Stomach (tissue), 19 donors: ENCODE measurements at places on chromosomes 5 and 9. TPM values are rescaled to one million over a fixed set of nuclear protein-coding genes. Genes with fewer than 3 reads are reported as not detected.

- DNase-seq, result no peak
Observed at GRCh38 chr5:95647886-95648860, 1.6 kb downstream of the RFESD start.

GRCh38 chr9:93810028-93810971, 144.9 kb downstream of the BARX1 start:
- no peak for DNase-seq

- DNase-seq, result no peak
Observed at GRCh38 chr5:3026099-3026498, 274.6 kb upstream of the IRX2 start.

GRCh38 chr5:63963080-63963735, 963 bp upstream of the HTR1A start:
- DNase-seq, result peak; percentile 90

DNA sequence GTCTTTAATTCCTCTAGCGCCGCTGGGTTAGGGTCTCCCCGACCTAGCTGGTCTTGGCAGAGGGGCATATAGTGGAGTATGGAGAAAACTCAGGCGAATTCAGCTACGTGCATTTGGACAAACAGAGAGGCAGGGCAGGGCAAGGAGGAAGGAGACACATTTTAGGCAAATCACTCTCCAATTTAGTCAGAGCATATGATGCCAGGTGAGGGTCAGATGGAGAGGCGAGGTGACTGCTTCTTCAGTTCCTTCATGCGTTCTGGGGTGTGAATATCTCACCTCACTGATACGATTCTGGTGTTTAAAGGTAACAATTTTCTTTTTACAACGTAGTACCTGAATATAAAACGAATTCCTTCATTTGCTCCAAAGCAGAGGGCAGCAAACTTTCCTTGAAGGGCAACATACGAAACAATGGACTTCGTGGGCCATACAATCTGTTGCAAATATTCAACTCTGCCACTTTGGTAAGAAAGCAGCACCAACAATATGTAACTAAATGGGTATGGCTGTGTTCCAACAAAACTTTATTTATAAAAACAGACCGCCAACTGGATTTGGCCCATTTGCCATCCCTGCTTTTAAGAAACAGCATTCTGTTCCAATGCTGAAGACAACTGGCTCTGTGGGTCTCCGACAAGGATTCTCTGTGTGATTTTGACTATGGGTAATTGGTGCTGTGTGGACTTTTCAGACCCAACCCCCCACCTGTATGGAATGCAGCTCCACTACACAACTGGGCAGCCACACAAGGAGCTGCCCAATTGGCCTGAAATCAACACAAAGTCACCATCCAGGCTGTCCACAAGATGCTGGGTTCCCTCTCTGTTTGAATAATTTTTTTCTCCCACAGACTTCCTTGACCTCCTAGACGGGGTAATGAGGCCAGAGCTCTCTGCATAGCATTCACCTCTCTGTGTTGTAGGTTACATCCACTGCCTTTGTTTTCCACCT, 53.8 kb downstream of the RAPGEF1 start:
- DNase-seq, result no peak

DNA sequence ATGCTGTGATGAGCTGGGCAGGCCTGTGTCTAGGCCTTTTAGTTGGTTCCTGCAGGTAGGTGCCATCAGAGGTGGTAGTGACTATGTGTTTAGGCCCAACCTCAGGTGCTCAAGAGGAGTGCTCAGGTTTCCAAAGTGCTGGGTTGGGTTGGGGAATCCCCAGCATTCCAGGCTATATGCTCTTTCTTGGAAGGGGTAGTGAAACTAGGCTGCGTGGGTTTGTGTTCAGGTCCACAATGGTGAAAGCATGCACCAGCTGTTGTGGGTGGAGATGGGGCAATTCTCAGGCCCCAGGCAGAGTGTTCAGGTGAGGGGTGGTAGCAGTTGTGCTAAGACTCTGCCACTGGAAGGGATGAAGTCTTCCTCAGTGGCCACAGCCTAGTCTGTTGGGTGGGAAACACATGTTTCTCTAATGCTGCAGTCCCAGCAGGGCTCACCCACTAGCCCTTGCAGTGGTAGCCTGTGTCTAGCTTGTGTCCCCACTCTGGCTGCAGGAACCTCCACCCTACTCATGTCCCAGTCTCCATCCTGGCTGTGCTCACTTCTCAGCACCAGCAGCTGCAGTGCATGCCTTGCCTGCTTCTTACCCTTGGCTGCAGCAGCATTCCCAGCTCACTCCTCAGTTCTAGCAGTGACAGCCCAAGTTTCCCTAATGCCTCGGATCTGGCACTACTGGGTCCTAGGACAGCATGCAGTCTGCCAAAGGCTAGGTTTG, 78.9 kb downstream of the FAM170A start:
- no peak for DNase-seq

DNA sequence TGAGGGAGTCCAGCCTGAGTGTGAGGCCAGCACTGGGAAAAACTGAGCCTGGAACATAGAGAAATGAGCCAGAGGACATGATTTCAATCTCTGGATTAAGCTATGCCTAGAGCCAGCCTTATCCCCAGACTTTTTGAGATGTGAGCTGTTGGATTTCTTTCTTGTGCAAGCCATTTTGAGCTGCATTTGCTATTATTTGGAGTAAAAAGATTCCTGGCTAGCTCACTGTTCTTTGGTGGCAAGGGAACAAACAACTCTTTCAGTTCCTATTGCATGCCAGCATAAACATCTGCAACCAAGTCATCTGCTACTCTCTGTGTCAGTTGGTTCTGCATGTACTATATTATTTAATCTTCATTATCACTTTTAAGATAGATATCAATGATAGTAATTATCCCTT, 70.1 kb upstream of the MAN2A1 start:
- peak; percentile 4 for DNase-seq

- DNase-seq, result no peak
Observed at GRCh38 chr9:354453-354852, 139.8 kb downstream of the DOCK8 start.

- peak; percentile 77 for DNase-seq
Observed at GRCh38 chr5:150642567-150642927, 2.1 kb downstream of the SYNPO start.

DNA sequence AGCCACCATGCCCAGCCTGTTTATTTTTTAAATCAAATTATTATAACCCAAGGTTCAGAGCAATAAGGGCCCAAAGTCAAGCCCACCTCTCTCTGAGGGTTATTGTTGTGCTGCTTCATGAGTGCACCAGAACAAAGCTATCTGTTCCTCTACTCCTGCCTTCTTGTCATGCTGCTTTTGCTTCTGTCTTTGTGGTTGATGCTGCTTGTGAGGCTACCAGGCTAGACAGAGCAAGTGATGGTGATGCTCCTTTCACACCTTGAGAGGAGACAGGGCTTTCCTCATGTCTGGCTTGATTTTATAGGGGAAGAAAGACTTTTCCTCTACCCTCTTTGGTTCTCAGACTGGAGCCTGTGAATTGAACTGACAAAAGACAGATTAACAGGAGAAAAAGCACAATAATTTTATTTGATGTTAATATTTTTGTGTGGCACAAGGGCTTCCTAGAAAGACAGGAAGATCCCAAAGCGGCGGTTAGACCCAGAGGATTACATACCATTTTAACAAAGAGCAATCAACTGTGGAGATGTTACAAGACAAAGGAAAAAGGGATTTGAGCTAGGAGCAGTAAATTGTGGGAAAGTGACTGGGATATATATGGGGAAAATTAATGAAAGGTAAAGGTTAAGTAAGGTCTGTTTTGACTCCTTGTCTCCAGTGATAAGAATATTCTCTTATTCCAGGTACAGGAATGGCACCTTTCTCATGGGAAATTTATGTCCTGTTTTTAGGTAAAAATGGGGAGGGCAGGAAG, 4.4 kb upstream of the CD180 start:
- no peak for DNase-seq

- no peak for DNase-seq
Observed at GRCh38 chr9:20728493-20729220, 44.6 kb downstream of the FOCAD start.

- DNase-seq, result no peak
Observed at GRCh38 chr9:6819529-6819928, 61.8 kb downstream of the KDM4C start.

DNA sequence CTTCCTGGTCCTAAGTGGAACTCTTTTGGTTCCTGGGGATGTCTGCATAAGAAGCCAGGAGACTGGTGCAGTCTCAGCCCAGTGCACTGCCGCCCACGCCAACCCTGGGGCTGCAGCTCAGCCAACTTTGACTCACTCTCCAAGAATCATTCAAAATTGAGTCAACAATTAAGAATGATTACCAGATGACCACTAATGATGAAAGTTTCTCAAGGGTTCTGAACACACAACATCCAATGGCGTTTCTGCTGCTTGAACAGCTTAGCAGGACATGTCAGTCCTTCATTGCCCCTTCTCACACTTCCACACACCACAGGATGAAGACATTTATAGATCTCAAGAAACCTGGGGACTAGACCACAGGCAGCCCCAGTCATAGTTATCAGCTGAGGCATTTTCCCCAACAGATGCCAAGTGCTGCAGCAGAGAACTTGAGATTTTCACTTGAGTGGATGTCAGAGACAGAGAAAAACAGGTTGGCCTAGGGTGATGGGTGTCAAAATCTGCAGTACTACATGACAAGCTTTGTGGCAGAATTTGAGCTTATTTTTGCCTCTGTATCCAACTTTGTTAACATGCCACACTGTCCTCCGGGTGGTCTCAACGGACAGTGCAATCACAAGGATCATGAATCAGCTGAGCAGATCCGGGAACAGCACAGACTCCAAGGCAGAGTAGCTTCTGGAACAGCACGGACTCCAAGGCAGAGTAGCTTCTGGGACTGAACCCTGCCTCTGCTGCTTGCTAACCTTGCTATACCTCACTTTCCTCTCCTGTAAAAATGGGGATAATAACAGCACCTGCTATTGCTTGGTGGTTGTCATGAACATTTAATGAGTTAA, 356.1 kb downstream of the SPOCK1 start:
- DNase-seq, result no peak

DNA sequence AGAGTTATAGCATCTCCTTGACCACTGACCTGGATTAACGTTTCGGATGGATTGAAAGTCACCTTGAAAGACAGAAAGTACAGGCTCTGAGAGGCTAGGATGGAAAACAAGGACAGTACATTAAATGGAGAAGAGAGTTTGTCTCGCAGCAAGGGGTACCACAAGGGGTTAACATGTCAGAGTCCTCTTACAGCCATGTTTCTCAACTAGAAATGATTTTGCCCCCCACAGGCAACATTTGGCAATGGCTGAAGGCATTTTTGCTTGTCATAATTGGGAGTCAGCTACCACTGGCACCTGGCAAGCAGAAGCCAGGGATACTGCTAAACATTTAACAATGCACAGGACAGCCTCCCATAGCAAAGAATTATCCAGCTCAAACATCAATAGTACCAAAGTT, 90.8 kb upstream of the EQTN start:
- DNase-seq, result no peak

DNA sequence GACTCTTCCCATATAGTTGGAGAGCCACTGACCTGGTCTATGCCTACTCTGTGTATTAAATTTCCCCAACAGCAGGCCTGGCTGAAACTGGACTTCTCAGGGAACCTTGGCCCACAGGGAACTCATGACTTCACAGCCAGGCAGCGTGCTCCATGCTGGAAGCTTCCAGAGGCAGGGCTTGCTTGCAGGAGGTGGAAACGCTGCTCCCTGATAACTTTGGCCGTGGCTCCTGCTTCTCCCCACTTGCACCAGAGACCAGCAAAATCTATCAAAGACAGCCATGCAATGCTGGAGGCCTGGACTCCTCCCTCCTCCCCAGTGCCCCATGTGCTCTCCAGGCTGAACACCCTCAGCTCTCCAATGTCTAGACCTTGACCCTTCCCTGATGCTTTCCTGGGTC, 137.1 kb downstream of the GABBR2 start:
- DNase-seq, result no peak

DNA sequence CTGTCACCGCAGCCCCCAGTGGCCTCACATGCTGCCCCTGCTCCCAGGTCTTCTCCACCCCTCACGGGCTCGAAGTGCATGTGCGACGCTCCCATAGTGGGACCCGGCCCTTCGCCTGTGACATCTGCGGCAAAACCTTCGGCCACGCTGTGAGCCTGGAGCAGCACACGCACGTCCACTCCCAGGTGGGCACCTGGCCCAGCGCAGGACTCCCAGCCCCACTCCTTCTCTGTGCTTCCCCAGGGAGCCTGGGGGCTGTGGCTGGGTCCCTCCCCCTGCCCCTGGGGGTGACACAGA, 10.5 kb downstream of the GFI1B start:
- no peak for DNase-seq

DNA sequence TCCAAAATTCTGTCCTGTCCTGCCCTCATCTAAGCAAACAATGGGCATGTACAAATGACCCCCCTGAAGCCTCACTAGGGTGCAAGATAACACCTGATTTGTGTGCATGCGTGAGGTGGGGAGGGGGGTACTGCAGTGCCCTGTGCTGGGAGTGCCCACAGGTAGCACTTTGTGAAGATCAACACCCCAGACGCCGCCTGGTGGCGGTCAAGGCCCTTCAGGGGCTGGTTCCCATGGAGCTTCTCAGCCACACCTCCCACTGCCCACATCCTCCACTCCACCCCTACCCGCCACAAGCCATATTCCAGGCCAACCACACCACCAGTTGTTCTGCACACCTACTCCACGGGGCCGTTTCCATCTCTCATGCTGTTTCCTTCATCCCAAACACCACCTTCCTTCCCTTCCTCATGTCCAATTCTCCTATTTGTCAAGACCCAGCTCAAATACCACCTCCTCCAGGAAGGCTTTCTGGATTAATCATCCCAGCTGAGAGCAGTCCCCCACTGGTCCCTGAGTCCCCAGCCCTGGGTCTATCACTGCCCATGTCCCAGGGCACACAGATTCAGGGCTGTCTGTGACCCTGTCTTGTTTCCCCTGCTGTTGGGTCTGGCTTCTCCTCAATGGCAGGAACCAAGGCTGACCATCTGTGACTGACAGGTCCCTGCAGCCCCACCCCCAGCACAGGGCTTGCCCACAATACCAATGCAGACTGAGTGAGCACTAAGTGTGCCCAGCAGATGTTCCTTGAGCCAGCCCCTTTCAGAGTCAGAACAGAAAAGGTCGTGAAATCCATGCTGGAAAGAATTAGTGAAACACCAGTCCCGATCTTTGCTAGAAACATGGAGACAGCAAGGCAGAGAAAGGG, 178.4 kb downstream of the PAX5 start:
- DNase-seq, result no peak

GRCh38 chr9:87659534-87660419, 66.1 kb upstream of the CTSL start:
- no peak for DNase-seq

The RFX3 gene
- 18.4 TPM for total RNA-seq

The SPATA31A7 gene
- total RNA-seq, result not detected

The PCDHA1 gene
- total RNA-seq, result 0.37 TPM

The SCAI gene
- total RNA-seq, result 21.0 TPM

The WDR31 gene
- total RNA-seq, result 5.0 TPM

The RNF14 gene
- total RNA-seq, result 24.2 TPM

The SLIT3 gene
- total RNA-seq, result 14.1 TPM

The N4BP3 gene
- 6.1 TPM for total RNA-seq

The CMYA5 gene
- total RNA-seq, result under 0.01 TPM

The SNCAIP gene
- total RNA-seq, result 0.45 TPM

The TAF11L10 gene
- not detected for total RNA-seq

The ITGA2 gene
- total RNA-seq, result 2.2 TPM

The PCA3 gene
- not detected for total RNA-seq

The ENTPD2 gene
- 3.5 TPM for total RNA-seq
